CD4-positive, alpha-beta memory T cell (primary cell): ENCODE measurements at places on chromosomes 4 and X.

DNA sequence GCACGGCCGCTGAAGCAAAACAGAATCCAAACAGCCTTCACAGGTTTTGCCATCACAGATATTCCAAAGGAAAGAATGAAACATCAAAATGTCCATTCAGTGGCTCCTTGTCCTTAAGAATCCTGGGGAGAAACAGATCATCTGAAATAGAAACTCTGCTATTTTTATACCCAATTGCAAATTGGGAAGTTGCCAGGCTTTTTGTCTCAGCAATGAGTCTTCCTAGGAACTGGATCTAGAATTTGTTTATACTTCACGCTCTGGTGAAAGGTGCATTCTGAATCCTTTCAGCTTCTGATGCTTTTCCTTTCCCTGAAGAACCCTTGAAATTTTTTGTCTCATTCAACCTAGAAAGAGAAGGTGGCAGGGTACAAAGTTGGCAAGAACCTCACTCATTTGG, 218.9 kb downstream of the FBXW7 start:
- no peak for DNase-seq

DNA sequence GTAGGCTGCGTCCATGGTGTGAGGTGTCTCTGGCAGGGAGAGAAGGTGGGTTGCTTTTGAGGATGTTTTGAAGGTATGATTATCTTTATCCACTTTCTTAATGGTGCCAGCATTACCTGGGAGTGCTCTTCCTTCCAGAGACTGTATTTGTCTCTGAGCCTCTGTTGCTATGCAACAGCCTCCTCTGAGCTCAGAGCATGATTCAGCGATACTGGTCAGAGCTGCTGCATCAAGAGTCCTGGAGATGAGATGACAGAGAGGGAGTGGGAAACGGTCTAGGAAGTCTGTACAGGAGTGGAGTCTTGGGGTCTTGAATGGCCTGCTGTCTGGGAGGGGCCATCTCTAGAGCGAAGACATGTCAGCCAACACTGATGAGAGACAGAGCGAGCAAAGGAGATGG, 104.4 kb upstream of the RAB40AL start:
- no peak for DNase-seq

DNA sequence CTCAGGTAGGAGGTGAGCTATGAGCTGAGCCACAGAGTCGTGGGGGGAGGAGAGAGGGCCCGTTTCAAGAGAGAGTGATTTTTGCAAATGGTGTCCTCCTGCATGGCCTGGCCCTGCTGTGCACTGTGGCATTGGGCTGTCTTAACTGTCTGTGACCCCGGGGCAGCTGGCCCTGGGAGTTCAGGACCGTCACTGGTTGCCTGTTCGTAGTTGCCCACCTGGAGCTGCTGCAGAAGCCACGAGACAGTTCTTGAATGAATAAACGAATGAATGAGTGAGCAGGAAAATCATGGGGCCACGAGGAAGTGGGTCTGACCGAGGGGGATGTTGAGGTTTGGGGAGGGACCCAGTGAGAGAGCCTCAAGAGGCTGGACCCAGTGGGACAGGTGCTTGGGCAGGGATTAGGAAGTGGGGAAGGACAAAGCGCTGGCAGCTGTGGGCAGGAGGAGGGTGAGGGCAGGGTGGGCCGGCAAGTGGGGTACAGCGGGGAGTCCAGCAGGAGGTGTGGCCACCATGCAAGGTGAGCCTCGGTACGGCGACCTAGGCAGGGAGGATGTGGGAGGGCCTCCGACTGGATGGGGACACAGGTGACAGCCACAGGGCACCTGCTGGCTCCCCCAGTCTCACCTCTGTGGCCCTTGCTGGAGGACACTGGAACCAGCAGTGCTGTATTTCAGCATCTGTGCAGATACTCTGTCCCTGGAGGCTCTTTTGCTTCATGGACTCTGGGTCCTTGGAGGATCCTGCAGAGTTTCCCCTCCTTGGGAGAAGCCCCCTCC, 10.2 kb downstream of the RGS12 start:
- no peak for DNase-seq

- peak; percentile 58 for DNase-seq
Observed at GRCh38 chr4:107913283-107913899, 18.0 kb upstream of the CYP2U1 start.

- no peak for DNase-seq
Observed at GRCh38 chr4:83931659-83932438, 395.9 kb downstream of the GPAT3 start.
